ENCODE measurements at places on chromosomes 2 and 18.

- no peaks in the 10 kb centered on the region for H3K27me3 ChIP-seq
- no peak for DNase-seq
- H3K27ac ChIP-seq: no peak overlapping the region
- H3K36me3 ChIP-seq: no peaks in the 10 kb centered on the region
Measured at GRCh38 chr2:113111823-113112287, 15.5 kb upstream of the IL1RN start.

- H3K4me1 ChIP-seq: no peaks in the 10 kb centered on the region
- DNase-seq: no peak
- H3K4me3 ChIP-seq: no peak overlapping the region
- H3K36me3 ChIP-seq: no peaks in the 10 kb centered on the region
Measured at GRCh38 chr2:217664761-217665160, 338.0 kb downstream of the TNS1 start.

DNA sequence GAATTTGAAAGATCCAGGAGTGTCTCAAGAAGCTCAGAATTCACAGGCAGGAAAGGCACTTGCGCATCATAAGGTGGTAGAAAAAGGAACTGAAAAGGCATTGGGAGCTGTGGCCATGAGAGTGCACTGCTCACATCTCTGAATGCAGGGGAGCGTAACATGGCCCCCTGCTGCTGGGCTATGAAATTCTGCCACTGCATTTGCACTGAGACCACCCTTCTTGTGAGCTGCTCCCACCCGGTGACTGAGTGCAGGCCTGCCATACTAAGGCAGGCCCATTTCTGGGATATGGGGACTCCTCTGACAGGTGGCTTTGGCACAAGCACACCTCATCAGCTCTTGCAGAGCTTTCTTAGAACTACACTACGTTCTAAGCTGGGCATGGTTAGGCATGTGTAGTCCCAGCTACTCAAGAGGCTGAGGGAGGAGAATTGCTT lies 25.3 kb upstream of the STARD7 start:
- H3K36me3 ChIP-seq: no peaks in the 10 kb centered on the region
- no peaks in the 10 kb centered on the region for H3K27me3 ChIP-seq
- no peak overlapping the region for H3K27ac ChIP-seq
- no peaks in the 10 kb centered on the region for H3K4me1 ChIP-seq
- DNase-seq: no peak

GRCh38 chr2:75525434-75526310 lies 35.1 kb downstream of the EVA1A start:
- H3K27ac ChIP-seq: no peak overlapping the region
- DNase-seq: no peak
- H3K4me3 ChIP-seq: no peak overlapping the region
- H3K36me3 ChIP-seq: no peaks in the 10 kb centered on the region
- no peaks in the 10 kb centered on the region for H3K27me3 ChIP-seq
- no peaks in the 10 kb centered on the region for H3K4me1 ChIP-seq

- H3K27ac ChIP-seq: no peak overlapping the region
- no peaks in the 10 kb centered on the region for H3K27me3 ChIP-seq
- DNase-seq: no peak
- H3K4me1 ChIP-seq: no peaks in the 10 kb centered on the region
Measured at GRCh38 chr18:7322817-7323485, 92.1 kb downstream of the LRRC30 start.

GRCh38 chr2:39718483-39718882 lies 52.8 kb downstream of the TMEM178A start:
- DNase-seq: no peak
- no peaks in the 10 kb centered on the region for H3K27me3 ChIP-seq
- no peak overlapping the region for H3K4me3 ChIP-seq
- H3K36me3 ChIP-seq: no peaks in the 10 kb centered on the region

DNA sequence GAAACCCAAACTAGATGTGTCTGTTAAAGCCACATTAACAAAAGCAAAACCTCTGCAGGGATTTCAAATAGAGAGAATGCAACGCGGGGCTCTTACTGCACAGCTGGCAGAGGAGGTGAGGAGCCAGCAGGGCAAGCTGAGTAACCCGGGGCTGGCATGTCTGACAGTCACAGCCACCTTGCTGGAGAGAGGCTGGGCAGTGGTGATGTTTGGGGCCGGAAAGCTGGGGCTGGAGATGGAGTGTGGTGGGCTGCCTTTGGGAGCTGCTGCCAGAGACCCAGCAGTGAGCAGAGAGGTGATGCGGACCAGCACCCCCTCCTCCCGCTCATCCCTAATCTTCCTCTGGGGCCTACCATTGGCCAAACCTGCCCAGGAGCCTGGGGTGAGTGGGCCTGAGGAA lies 204.5 kb upstream of the ARL4C start:
- H3K36me3 ChIP-seq: no peaks in the 10 kb centered on the region
- H3K4me1 ChIP-seq: no peaks in the 10 kb centered on the region
- H3K27ac ChIP-seq: no peak overlapping the region
- no peak overlapping the region for H3K4me3 ChIP-seq
- no peaks in the 10 kb centered on the region for H3K27me3 ChIP-seq
- no peak for DNase-seq

GRCh38 chr2:241215421-241215820 lies 26.9 kb downstream of the ANO7 start:
- peaks cover 4% of the 10 kb centered on the region for H3K27me3 ChIP-seq
- no peaks in the 10 kb centered on the region for H3K36me3 ChIP-seq
- peaks cover 7% of the 10 kb centered on the region for H3K4me1 ChIP-seq
- no peak overlapping the region for H3K4me3 ChIP-seq
- DNase-seq: no peak

- no peak overlapping the region for H3K27ac ChIP-seq
- H3K36me3 ChIP-seq: no peaks in the 10 kb centered on the region
- no peak overlapping the region for H3K4me3 ChIP-seq
- no peak for DNase-seq
Measured at GRCh38 chr2:177284531-177284930, 20.0 kb upstream of the NFE2L2 start.

Measured in CD8-positive, alpha-beta memory T cell (primary cell).